ENCODE measurements at places on chromosomes 2 and 18.

DNA sequence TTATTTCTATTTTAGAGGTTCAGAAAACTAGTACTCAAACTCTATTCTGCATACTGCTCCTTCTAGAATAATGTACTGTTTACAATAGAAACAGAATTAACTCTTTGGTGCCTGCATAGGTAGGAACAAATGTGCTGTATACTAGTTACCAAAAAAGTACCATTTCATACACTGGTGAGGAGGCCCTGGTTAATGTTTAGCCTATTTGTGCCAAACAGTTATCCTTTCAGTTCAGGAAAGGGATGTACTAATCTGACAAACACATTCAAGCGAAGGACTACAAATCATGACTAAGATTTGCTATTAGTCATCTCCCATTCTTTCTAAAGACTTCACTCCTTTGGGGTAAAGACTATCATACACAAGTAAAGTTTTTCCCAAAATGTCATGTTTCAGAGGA, 47.4 kb downstream of the EXOC6B start:
- DNase-seq: no peak

- DNase-seq: no peak
Observed at GRCh38 chr18:23115683-23116096, 19.6 kb upstream of the CABLES1 start.

DNA sequence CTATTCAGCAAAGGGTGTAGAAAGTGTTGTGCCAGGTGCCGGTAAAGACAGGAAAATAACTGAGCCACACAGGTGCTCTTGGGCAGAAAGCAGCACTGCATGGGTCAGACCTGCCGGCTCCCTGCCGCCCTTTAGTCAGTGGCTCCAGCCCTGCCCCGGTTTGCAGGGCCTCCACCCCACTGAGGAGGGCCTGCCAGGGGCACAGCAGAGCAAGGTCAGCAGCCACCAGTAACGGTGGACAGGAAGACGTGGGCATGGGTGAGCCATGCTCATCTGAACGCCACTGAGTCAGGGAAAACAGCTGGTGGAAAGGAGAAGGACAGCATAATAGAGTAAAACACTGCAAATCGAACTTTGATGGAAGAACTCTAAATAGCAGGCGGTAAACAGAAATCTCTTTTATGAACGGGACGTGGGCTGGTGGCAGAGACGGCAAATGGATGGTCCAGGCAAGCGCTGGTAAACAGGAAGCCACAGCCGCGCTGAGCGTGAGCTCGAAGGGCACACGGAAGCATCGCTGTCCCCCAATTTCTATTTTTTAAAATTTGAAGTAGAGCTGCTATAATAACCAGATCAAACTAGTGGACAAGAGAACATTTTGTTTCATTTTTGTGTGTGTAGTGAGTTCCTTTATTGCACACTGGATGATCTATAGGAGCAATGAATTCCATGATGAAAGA, 141.8 kb upstream of the ALKAL2 start:
- no peak for DNase-seq

- no peak for DNase-seq
Observed at GRCh38 chr2:96898641-96899412, 28.9 kb upstream of the SEMA4C start.

DNA sequence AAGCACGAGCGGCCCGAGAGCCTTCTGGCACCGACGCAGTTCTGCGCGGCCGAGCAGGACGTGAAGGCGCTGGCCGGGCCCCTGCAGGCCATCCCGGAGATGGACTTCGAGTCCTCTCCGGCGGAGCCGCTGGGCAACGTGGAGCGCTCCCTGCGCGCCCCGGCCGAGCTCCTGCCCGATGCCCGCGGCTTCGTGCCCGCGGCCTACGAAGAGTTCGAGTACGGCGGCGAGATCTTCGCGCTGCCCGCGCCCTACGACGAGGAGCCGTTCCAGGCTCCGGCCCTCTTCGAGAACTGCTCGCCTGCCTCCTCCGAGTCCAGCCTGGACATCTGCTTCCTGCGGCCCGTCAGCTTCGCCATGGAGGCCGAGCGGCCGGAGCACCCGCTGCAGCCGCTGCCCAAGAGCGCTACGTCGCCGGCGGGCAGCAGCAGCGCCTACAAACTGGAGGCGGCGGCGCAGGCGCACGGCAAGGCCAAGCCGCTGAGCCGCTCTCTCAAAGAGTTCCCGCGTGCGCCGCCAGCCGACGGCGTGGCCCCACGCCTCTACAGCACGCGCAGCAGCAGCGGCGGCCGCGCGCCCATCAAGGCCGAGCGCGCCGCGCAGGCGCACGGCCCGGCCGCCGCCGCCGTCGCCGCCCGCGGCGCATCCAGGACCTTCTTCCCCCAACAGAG, 70.4 kb downstream of the ARHGEF33 start:
- DNase-seq: no peak

DNA sequence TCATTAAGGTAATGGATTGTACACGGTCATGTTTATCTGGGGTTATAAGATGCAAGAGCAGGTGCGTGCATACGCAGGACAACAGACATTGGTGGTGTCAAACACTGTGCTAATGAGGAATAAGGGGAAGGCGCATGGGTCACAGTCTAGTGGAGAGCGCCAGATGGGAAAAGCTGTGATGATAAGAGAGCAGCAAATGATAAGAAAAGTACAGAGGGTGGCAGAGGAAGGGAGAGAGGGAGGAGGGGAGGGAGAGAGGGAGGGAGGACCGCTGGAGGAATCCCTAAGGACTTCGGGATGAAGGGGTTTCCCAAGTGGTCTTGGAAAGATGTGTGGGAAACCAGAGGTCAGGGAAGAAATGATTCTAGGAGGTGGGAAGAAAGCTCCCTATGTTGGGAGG, 2.9 kb downstream of the TNFRSF11A start:
- no peak for DNase-seq

GRCh38 chr2:195471163-195471562, 185.9 kb upstream of the SLC39A10 start:
- no peak for DNase-seq

DNA sequence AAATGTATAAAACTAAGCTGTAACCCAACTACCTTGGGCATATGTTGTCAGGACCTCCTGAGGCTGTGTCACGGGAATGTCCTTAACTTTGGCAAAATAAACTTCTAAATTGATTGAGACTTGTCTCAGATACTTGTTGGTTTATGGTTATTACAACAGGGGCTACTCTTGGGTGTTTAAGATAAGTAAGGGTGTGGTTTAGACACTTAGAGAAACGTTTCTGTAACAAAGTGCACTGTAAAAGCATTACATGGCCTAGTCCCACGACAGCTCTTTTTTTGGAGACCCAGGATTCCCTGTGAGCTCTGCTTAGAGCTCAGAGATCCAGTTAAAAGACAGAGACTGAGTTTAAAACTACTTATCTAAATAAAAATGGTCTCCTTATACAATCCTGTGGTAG, 32.3 kb upstream of the LIPG start:
- DNase-seq: no peak

GRCh38 chr18:78145096-78145495, 834.5 kb upstream of the SALL3 start:
- no peak for DNase-seq

DNA sequence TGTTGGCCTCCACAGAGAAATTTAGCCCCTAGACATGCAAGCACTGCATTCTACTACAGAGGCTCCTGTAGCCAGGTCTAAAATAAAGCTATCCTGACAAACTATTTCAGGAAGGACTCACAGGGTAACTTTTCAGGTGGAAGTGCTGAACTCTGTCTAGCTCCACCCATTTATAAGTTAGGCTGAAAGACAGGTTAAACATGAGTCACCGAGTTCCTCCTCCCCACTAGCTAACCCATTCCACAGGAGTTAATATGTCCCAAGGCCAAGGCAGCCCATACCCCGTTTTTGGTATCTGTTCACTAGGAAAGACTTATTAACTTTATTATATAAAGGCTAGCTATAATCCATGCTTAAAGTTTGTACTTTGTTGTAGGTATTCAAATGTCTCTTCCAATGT, 3.5 kb downstream of the CWC22 start:
- no peak for DNase-seq

Measured in NCI-H187 treated with DMSO at 0.1 percent for 48 hours (cell line).